ENCODE measurements at places on chromosomes 12 and 14.

GRCh38 chr14:35410858-35411257 is 6.3 kb upstream of the NFKBIA start:
- no peak for DNase-seq

GRCh38 chr14:70213721-70214282 is 25.1 kb upstream of the SLC8A3 start:
- DNase-seq: no peak

GRCh38 chr12:119949145-119949544 is 39.9 kb upstream of the BICDL1 start:
- no peak for DNase-seq

GRCh38 chr12:120668868-120669840 is 17.8 kb upstream of the MLEC start:
- DNase-seq: peak; percentile 63

DNA sequence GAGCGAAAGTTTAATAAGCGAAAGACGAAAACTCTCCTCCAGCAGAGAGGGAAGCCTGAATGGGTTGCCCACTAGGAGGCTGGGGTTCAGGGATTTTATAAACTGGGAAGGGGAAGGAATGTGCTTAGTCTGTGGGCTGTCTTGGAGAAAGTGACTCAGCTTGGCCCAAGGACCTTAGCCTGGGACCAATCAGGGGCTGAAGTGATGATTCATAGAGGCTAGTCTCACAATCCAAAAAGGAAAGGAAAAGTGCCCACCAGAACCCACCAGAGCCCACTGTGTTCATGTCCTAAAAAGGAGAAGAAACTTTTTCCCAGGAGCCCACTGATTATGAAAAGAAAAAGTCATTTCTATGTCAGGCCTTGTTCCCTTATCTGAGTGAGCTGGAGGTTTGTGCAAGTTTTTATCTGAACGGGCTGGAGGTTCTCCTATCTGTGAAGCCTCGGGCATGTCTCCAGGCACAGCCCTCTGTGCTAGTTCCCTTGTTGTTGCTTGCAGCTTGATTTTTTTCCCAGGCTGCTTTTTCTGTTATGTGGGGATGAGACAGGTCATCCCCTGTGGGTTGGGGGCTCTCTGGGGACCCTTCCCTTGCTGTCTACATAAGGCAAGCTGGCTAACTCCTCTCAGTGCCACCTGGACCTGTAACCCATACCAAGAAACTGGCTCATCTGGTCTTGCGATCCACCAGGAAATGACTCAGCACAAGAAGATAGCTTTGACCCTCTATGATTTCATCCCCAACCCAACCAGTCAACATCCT is 8.3 kb upstream of the GOLGA5 start:
- no peak for DNase-seq

GRCh38 chr12:19161216-19161615 is 31.7 kb downstream of the PLEKHA5 start:
- no peak for DNase-seq

- DNase-seq: no peak
Observed at GRCh38 chr14:38224338-38224737, 16.6 kb downstream of the SSTR1 start.

DNA sequence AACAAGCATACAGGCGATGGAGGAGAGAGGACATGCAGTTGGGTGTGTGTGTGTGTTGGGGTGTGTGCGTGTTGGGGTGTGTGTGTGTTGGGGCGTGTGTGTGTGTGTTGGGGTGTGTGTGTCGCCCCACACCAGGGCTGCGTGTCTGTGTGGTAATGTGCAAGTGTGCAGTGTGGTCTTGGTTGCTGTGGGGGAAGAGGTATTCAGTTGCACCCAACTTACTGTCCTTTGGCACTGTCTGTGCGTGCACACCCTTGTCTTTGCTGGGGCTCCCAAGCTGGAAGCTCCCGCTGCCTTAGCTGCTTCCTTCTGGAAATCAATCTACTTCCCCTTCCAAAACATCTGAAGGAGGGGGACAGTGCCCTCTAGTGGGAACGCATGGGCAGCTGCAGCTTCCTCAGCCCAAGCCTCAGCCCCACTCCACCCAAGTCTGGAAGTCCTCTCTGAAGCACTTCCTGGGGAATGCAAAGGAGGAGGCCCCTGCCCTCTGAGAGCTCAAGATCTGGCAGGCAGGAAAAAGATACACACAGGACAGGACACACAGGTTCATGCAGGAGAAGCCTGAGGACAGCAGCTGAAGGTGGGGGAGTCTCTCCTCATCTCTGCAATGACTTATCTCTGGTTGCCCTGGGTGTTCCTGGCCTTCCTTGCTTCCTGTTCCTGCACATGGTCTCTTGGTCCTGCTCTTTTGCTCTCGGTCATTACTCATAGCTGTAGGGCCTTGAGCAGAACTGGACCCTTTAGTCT is 13.1 kb downstream of the ASIC1 start:
- DNase-seq: peak; percentile 89

DNA sequence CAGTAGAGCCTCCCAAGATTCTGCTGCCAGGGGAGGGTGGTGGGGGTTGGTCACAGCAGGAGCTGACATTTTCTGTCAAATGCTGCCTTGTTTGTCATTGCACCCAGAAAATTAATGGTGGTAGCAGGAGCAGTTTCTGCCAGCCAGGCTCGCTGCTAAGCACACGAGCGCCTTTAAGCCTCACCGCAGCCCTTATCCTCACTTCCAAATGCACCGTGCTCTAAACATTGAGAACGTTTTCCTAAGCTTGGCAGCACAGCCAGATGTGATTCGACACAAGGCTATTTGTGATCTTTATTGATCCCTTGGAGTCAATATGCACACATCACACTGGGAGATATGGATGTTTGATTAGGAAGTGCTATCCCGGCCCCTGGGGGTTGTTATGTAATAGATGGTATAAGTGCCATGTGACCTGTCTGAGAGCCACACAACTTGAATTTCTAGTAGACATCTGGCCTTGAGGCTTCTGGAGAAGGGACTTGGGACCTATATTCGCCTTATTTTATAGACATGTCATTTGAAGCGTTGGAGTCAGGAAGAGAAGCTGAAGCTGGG is 31.6 kb upstream of the BEGAIN start:
- DNase-seq: no peak

- no peak for DNase-seq
Observed at GRCh38 chr14:23186913-23187654, 3.6 kb upstream of the SLC7A8 start.

- DNase-seq: peak; percentile 72
Observed at GRCh38 chr12:3646561-3647241, 106.2 kb downstream of the CRACR2A start.

GRCh38 chr14:98925354-98926040 is 346.5 kb downstream of the BCL11B start:
- DNase-seq: peak; percentile 15

DNA sequence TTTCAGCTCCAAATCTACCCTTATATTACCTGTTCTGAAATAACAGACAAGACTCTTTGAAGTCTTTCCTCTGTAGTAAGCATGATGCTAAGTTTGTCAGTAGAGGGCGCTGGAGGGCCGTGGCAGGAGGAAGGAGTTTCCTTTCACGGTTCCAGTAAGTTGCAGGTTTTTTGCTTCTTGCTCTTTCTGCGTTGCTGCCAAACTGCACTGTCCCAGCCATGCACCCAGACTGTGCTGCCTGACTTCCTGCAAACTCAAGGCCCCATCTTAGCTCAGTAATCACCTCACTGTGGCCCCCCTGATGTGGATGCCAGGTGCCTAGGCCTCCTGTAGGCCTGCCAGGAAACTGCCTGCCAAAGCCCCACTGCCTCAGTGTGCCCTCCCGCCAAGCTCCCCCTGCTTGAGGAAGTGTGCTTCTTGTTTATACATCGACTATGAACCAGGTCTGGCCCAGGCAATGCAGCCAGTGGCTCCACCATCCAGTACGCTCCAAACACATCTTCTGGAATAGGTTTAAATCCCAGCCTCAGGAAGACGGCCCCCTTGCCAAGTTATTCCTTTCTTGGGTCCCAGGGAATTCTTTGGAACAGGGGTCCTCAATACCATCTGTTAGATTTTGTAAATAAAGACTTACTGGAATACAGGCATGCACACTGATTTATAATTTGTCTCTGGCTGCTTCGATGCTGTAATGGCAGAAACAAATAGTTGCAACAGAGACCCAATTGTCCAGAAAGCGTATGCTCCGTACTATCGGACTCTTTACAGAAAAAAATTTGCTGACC is 193.7 kb upstream of the LRIG3 start:
- DNase-seq: no peak

DNA sequence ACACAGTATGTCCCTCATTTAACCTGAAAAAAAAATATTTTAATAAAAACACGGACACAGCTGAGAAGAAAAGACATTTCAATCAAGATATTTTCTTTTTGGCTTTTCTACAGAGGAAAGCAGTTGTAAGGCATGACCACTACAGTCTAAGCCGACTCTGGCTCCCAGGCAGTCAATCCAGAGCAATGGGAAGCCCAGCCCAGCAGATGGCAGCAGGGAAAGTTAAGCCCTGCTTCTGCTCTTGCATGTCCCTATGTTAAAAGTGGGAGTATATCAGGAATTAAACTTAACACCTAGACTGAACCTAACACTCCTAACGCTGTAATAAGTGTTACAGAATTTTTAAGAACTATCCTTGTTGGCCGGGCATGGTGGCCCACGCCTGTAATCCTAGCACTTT is 19.5 kb upstream of the HAL start:
- no peak for DNase-seq

- no peak for DNase-seq
Observed at GRCh38 chr14:93544212-93544611, 113.5 kb downstream of the UNC79 start.

DNA sequence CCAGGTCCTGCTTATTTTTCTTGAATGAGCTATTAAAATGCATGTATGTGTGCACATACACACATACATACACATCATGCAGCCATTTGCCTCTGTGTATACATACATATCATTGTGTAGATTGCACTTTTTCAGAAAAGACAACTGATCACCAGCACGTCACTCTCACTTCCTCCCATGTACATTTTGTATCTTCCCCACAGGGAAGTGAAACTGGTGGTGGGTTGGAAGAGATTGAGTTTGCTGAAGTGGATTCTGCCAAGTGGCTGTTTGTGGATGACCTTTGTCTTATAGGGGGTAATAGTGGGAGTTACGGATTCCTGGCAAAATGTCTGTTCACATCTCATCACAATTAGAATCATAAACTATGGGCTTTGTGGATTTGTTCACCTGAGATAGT is 448.6 kb downstream of the RAD51B start:
- no peak for DNase-seq

DNA sequence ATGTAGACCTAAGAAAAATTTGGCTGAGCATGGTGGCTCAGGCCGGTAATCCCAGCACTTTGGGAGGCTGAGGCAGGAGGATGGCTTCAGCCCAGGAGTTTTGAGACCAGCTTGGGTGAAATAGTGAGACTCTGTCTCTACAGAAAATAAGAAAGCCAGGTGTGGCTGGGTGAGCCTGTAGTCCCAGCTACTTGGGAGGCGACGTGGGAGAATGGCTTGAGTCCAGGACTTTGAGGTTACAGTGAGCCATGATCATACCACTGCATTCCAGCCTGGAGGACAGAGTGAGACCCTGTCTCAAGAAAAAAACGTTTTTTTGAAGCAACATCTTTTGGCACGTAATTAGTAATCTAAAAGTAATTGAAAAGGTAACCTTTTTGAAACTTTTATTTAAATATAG is 70.9 kb downstream of the FERMT2 start:
- DNase-seq: no peak

DNA sequence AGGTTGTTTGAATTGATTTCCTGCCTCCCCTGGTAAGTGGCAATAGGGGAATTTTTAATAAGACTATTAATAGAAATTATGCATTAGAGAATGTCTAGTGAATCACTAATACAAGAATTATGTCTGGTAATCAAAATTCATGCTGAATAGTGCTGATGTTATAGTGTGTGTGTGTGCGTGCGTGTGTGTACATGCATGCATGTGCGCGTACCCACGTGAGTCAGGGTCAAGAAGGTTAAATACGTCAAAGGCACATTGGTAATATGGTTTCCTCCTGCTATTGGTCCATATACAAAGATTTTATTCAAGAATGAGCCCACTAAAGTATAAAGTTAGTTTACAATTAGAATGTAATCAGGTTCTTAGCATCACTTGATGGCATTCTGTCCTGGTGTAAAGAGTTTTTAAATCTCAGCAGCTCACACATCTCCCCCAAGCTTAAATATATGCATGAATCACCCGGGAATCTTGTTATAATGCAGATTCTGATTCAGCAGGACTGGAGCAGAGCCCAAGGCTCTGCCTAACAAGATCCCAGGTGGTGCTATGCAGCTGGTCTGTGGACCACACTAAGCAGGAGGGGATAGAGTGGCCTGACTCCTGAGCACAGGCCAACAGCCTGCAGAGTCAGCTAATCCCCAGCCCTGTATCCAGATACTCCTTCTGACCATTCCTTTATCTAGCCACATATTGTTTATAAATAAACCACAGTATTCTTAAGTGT is 43.9 kb downstream of the TTC9 start:
- DNase-seq: no peak

- DNase-seq: peak; percentile 75
Observed at GRCh38 chr14:105851716-105852377, 325.5 kb downstream of the TMEM121 start.

DNA sequence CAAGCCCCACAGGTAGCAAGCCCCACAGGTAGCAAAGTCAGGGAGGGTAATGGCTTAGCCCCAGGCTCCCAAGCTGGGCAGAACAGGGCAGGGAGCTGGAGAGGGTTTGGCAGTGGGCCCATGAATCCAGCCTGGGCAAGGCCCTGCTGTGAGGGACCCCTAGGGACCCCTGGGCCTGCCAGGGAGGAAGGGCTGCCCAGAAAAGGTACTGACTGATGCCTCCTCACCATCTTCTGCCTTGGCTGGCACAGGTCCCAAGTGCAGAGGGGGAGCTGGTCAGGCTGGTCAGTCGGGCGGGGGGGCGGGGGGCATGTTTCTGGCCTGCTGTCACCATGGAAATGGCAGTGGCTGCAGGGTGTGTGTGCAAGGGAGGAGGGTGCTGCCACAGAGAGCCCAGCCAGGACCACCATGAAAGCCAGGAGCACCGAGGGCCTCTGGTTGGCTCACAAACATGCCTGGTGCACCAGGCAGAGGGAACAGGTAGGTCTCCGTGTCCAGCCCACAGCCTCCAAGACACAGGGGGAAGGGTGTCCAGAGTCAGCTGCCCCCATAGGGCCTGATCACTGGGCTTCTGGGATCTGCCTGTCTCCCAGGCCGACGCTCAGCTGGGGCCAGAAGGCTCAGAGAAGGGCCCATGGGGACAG is 1.5 kb upstream of the CRIP2 start:
- no peak for DNase-seq

DNA sequence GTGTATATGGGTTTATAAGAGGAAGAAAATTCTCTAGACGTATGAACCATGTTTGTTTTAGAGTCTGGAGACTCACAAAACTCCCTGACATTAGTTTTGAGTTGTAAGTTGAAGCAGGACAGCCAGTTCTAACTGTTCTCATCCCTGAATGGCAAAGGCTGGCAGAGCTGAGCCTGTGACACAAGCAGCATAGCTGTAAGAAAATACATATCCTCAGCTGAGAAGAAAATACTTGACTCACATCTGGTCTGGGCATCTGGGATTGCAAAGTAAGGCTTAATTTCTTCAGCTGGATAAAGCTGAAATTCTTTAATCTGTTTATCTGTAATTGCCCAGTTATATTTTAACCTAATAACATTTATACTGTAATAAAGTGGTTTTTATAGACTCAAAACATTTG is 156.3 kb downstream of the PELI2 start:
- no peak for DNase-seq

- no peak for DNase-seq
Observed at GRCh38 chr12:120397824-120398540, 29.0 kb upstream of the MSI1 start.

Measured in spleen (tissue), 13 donors.